ENCODE measurements at places on chromosomes 12 and 14.
A peak's percentile ranks its signal among the peaks of the same experiment; 100 is the strongest.

- H3K4me3 ChIP-seq: no peak overlapping the region
- H3K27me3 ChIP-seq: no peaks in the 10 kb centered on the region
- H3K27ac ChIP-seq: no peak overlapping the region
- no peaks in the 10 kb centered on the region for H3K36me3 ChIP-seq
These were observed 102.8 kb downstream of the ZNF664 start for GRCh38 chr12:124075841-124076240.

DNA sequence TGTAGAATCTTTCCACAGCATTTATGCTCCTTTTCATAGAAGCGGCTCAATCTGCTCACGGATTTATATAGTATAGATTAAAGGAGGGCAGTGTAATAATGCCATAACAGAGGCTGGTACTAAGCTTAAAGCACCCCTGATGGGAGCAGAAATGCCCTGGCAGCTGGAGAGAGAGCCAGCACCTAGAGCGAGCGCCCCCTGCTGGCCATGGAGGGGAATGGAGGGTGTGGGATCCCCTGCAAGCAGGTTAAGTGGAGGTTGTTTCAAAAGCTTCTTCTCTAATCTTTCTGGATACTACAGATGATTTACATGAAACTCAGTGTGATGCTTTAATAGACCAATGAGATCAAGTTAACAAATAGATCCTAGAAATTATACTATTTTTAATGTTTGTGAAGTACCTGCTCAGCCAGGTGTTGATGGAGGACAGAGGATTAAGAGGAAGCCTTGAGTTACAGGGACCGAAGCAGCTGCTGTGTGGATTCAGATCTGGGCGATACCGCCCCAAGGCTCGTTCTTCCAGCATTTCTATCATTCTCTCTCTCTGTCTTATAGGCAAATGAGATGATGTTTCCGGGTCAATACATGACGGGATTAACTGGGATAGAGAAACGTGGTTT lies 1519.3 kb upstream of the TMEM132C start:
- no peak overlapping the region for H3K4me3 ChIP-seq
- no peaks in the 10 kb centered on the region for H3K27me3 ChIP-seq
- H3K27ac ChIP-seq: no peak overlapping the region
- DNase-seq: peak; percentile 40
- no peaks in the 10 kb centered on the region for H3K4me1 ChIP-seq
- H3K36me3 ChIP-seq: 0 out of 2 replicates have a peak, but pooled peaks cover 3% of the 10 kb centered on the region

GRCh38 chr12:37541356-37541755 lies 775.2 kb upstream of the ALG10B start:
- no peaks in the 10 kb centered on the region for H3K36me3 ChIP-seq
- no peak overlapping the region for H3K4me3 ChIP-seq
- H3K27ac ChIP-seq: no peak overlapping the region
- H3K27me3 ChIP-seq: no peaks in the 10 kb centered on the region
- H3K4me1 ChIP-seq: no peaks in the 10 kb centered on the region

GRCh38 chr14:80419769-80420168 lies 208.5 kb upstream of the DIO2 start:
- no peak for DNase-seq
- no peak overlapping the region for H3K27ac ChIP-seq
- H3K4me1 ChIP-seq: no peaks in the 10 kb centered on the region
- no peaks in the 10 kb centered on the region for H3K27me3 ChIP-seq
- no peaks in the 10 kb centered on the region for H3K36me3 ChIP-seq
- no peak overlapping the region for H3K4me3 ChIP-seq

GRCh38 chr12:115956659-115957058 lies 320.8 kb downstream of the MED13L start:
- no peaks in the 10 kb centered on the region for H3K27me3 ChIP-seq
- peaks cover 14% of the 10 kb centered on the region for H3K4me1 ChIP-seq
- H3K27ac ChIP-seq: peak overlapping the region; percentile 15
- no peaks in the 10 kb centered on the region for H3K36me3 ChIP-seq
- no peak overlapping the region for H3K4me3 ChIP-seq
